ENCODE measurements at places on chromosomes 5 and 9. TPM values are rescaled to one million over a fixed set of nuclear protein-coding genes. Genes with fewer than 3 reads are reported as not detected.
A peak's percentile ranks its signal among the peaks of the same experiment; 100 is the strongest.

Gene NTNG2
- total RNA-seq: 0.56 TPM

- DNase-seq: peak; percentile 53
Observed at GRCh38 chr5:36777105-36777757, 99.3 kb upstream of the NIPBL start.

GRCh38 chr5:139847790-139848507 is 52.3 kb downstream of the PSD2 start:
- DNase-seq: peak; percentile 57

Gene MEF2C
- total RNA-seq: 51.0 TPM

Gene C9orf50
- not detected for total RNA-seq

DNA sequence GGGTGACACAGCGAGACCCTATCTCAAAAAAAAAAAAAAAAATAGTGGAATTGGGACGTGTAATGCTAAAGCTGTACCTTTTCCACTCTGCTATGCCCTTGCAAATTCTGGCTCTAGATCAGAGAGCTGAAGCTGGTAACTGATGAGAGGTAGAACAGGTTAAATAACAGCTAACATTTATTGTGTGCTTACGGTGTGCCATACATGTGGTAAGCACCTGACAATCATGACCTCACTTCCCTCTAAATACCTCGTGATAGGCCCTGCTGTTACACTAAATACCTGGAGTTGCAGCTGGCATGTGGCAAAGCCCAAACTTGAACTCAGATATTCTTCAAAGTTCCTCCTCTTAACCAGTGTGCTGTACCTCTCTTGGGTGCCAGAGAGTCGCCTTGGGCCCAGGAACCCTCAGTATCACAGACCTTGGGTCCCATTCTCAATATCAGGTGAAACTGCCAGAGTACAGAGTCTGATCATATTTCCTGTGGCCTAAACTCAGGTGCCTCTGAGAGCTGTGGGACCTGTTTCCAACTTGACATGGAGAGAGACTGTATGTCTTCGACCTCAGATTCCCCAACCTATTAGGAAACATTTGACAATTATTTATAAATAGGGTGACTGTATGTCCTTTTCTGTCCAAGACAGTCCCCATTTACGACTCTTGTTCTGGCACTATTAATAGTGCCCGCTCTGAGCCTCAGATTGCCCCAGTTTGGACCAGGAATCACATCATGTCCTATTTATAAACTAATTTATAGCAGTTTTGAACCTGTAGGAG is 4.8 kb downstream of the ARL10 start:
- no peak for DNase-seq

DNA sequence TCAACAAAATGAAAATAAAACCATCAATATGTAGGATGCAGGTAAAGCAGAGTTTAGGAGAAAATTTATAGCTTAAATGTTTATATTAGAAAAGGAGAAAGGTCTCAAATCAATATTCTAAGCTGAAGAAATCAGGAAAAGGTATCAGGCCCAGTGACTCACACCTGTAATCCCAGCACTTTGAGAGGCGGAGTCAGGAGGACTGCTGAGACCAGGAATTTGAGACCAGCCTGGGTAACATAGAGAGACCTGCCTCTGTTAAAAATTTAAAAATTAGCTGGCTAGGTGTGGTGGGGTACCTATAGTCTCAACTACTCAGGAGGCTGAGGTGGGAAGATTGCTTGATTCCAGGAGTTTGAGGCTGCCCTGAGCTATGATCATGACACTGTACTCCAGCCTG is 32.2 kb downstream of the CCDC69 start:
- DNase-seq: no peak

DNA sequence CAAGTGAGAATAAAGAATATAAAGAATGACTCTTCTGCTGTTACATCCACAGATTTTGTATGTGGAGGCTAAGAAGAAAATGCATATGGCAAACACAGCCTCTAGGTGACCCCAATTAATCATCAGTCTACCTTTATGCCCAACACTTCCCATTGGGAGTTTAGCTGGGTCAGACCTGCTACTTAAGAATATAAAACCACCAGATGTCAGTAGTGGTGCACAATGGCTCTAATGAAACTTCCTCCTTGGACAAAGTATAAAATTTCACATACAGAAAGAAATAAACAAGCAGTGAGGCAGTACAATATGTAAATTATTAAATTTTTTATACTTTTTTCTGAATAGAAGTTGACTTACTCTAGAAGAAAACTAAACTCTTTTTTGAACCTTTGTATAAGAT is 539.9 kb downstream of the BRINP1 start:
- no peak for DNase-seq

GRCh38 chr5:132775476-132775961 is 1.5 kb downstream of the SEPTIN8 start:
- DNase-seq: peak; percentile 85

- no peak for DNase-seq
Observed at GRCh38 chr9:115106642-115107041, 11.3 kb downstream of the TNC start.

Gene SLCO4C1
- 0.50 TPM for total RNA-seq

Gene SLC6A18
- total RNA-seq: not detected

GRCh38 chr5:13348568-13348967 is 595.9 kb downstream of the DNAH5 start:
- no peak for DNase-seq

Gene CARTPT
- total RNA-seq: not detected

Gene SPATA31A3
- total RNA-seq: not detected

Gene SLC6A3
- total RNA-seq: not detected

DNA sequence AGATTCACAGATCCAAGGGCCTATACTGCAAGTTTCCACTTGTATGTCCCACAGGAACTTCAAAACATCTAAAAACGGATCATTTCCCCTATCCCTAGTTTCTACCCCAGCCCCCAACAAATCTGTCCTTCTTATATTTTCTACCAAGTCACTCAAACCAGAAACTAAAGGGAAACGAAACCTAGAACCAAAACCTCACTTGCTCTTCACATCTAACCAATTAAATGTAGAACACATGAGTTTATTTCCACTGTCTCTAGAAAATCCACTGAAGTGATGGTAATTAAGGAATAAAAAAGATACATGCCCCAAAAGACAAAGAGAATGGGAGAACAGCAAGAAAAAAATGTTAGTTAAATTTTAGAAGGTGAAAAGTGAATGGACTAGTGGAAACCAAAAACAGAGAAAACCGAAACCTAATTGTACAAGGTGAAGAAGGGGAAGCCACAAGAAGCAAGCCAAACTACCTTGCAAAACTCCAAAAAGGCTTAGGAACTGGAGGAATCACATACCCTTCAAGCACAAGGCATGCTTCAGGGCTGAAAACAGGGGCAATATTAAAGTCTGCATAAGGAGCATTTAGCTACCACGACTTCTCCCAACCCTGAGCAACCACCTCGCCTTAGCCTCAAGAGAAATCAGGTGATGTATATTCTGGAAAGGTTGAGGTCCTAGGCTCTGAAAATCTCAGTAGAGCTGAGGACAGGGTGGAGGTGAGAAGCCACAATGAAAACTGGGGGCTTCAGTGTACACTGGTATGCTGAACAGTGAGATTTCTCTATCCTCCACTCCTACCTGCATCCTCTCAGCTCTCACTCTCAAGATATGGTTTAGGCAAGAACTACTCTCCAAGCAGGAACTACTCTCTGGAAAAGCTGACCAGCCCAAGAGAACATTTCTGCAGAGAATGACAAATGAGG is 11.1 kb downstream of the SMU1 start:
- DNase-seq: no peak

All from thyroid gland (tissue), 4 donors.